ENCODE measurements at places on chromosomes 7 and 10. TPM values are rescaled to one million over a fixed set of nuclear protein-coding genes. Genes with fewer than 3 reads are reported as not detected.
A peak's percentile ranks its signal among the peaks of the same experiment; 100 is the strongest.

The PTPRN2 gene
- 0.31 TPM for total RNA-seq

The AMPH gene
- not detected for total RNA-seq

The ELN gene
- total RNA-seq = not detected

The AS3MT gene
- total RNA-seq = 0.79 TPM

The PNLIPRP1 gene
- not detected for total RNA-seq

The DYNC1I1 gene
- total RNA-seq = not detected

The UTF1 gene
- total RNA-seq = 0.19 TPM

The FOXK1 gene
- total RNA-seq = 36.6 TPM

The MEIG1 gene
- total RNA-seq = not detected

The CTNNA3 gene
- not detected for total RNA-seq

The UNCX gene
- not detected for total RNA-seq

DNA sequence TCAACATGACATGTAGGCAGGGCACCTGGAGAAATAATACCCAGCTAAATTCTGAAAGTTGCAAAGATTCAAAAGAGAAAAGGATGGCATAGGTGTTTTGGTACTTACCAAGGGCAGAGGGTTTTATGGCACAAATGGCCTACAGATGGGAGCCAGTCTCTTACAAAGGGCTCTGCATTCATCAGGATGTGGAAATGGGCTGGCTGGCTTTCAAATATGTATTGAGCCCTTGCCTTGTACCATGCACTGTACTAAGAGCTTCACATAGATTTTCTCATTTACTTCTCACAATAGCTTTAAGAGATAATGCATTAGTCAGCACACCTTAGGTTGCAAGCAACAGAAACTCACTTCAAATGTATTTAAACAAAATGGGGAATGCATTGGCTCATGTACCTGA lies 327.1 kb downstream of the BICC1 start:
- DNase-seq = no peak
- no peak overlapping the region for H3K4me3 ChIP-seq
- no peaks in the 10 kb centered on the region for H3K4me1 ChIP-seq
- no peaks in the 10 kb centered on the region for H3K36me3 ChIP-seq

DNA sequence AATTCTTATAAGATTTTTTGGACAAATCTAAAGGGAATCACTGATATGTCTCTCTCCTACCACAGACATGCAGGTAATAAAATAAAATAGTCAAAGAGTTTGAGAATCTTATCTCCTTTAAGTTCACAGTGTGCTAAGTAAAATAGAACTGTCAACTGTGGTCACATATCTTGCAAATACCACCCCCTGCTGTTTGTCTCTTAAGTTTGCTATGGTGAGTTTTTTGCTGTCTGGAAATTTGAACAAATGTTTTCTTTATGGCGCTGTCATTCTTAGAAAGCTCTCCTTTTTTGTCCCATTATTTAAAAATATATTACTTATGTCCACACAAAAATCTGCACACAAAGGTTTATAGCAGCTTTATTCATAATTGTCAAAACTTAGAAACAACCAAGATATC lies 19.6 kb downstream of the GIMAP5 start:
- peak overlapping the region; percentile 97 for H3K27ac ChIP-seq
- peaks cover 41% of the 10 kb centered on the region for H3K4me1 ChIP-seq
- peak; percentile 85 for DNase-seq
- peak overlapping the region; percentile 84 for H3K4me3 ChIP-seq
- H3K27me3 ChIP-seq = peaks cover 4% of the 10 kb centered on the region
- H3K36me3 ChIP-seq = peaks cover 13% of the 10 kb centered on the region

GRCh38 chr7:103551016-103551415 lies 105.0 kb upstream of the SLC26A5 start:
- no peak overlapping the region for H3K4me3 ChIP-seq
- no peak overlapping the region for H3K27ac ChIP-seq
- peaks cover 7% of the 10 kb centered on the region for H3K27me3 ChIP-seq
- no peak for DNase-seq
- no peaks in the 10 kb centered on the region for H3K36me3 ChIP-seq
- no peaks in the 10 kb centered on the region for H3K4me1 ChIP-seq

DNA sequence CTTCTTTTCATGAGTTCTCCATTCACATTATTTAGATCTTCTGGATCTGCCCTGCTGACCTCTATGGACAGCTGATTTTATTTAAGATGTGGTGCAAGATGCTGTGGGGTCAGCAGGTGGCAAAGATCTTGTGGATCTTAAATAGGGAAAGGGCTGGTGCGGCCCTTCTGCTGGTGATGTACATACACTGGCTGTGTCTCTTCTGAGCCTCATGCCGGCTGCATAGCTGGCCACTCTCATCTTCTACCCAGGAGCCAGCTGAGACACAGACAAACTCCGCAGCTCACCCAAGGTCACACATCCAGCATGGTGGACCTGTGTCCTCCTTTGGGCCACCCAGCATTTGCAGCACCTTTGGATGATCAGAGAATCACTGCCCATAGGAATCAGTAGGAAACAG lies 9.7 kb downstream of the RBP3 start:
- no peaks in the 10 kb centered on the region for H3K27me3 ChIP-seq
- no peak for DNase-seq
- no peaks in the 10 kb centered on the region for H3K4me1 ChIP-seq
- no peak overlapping the region for H3K4me3 ChIP-seq
- no peaks in the 10 kb centered on the region for H3K36me3 ChIP-seq

DNA sequence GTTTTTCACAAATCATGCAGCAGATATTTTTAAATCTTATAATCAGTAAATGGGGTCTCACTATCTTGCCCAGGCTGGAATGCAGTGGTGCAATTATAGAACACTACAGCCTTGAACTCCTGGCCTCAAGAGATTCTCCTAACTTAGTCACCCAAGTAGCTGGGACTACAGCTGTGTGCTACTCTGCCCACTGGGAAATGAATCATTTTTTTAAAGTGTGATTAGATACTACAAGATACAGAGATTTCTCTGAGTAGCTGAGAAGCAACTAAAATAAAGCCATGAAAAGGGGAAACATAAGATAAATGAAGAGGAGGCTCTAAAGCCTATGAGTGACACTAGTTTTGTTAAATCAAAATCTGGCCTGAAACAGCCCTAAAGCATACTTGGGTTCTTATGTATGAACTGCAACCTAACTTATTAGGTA lies 119.7 kb downstream of the JMJD1C start:
- H3K4me3 ChIP-seq = no peak overlapping the region
- peaks cover 2% of the 10 kb centered on the region for H3K4me1 ChIP-seq
- DNase-seq = no peak
- no peak overlapping the region for H3K27ac ChIP-seq
- H3K36me3 ChIP-seq = peaks cover 4% of the 10 kb centered on the region
- H3K27me3 ChIP-seq = no peaks in the 10 kb centered on the region

GRCh38 chr10:119030421-119031250 lies 1.1 kb downstream of the NANOS1 start:
- H3K36me3 ChIP-seq = peaks cover 28% of the 10 kb centered on the region
- peaks cover 13% of the 10 kb centered on the region for H3K27me3 ChIP-seq
- peak overlapping the region; percentile 49 for H3K4me3 ChIP-seq

DNA sequence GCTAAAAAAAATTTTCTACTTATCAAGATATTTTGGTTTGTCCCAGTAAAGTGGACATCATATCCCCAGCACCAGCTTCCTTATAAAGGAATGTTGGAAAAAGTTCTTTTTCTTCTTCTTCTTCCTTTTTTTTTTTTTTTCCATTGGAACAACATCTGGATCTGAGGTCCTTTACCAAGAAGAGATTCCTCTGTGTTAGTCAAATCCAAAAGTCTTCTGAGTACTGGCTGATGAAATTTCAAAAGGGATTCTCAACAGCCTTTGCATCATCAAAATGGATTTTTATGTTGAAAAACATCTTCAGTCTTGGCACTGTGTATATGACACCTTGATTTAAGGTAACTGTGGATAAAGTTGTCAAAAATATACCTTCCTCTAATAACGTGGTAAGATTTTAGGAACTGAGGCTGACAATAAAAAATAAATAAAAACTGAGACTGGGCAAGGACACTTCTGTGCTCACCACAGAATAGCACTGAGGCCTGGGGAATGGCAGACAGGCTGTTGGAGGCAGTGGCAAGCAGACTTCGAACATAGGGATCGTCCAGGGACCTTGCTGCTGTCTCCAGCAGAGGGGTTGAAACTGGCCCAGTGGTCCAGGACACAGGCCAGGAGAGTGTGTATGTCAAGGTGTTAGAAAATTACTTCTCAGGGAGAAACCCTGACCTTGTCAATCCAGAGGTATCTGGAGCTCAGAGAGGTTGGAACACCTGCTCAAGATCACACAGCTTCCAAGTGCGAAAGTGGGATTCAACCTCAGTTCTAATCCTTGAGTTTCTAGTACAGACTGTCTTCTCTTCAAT lies 130.4 kb downstream of the PTPN20 start:
- H3K27me3 ChIP-seq = peaks cover 3% of the 10 kb centered on the region
- no peak for DNase-seq
- H3K27ac ChIP-seq = no peak overlapping the region
- H3K4me3 ChIP-seq = no peak overlapping the region

DNA sequence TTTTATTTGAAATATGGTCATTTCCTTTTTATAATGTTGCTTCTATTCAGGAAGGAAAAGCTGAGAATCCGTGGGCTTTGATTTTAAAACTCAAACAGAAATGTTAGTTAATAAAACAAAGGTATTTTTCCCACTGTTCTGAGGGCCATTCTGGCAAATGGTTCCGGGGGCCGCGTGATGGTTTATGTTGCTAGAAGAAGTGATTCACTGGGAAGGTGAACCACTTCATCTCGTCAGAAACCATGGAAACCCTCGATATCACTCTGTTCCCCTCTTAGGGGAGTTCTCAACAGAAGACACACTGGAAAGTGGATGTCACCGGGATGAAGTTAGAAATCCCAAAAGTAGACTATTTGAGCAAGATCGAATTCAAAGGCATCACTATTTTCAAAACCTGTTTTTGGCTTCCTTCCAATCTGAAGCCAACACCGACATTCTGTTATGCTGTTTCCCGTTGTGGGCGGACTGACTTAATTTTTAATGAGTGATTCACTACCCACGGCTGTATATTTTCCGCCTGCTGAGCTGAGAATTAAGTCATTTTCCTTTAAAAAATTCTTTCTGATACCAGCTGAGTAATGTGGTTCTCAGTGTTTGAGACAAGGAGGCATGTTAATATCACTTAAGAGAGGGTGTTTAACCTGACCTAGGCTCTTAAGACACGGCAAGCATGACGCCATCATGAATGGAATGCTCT lies 84.1 kb downstream of the PTPRE start:
- H3K27me3 ChIP-seq = no peaks in the 10 kb centered on the region
- peaks cover 40% of the 10 kb centered on the region for H3K4me1 ChIP-seq
- H3K4me3 ChIP-seq = peak overlapping the region; percentile 55
- H3K27ac ChIP-seq = peak overlapping the region; percentile 93
- H3K36me3 ChIP-seq = no peaks in the 10 kb centered on the region

- no peak for DNase-seq
- no peak overlapping the region for H3K4me3 ChIP-seq
- no peak overlapping the region for H3K27ac ChIP-seq
- H3K4me1 ChIP-seq = no peaks in the 10 kb centered on the region
- no peaks in the 10 kb centered on the region for H3K36me3 ChIP-seq
These were observed 24.2 kb upstream of the MGMT start for GRCh38 chr10:129442866-129443265.

- peaks cover 4% of the 10 kb centered on the region for H3K27me3 ChIP-seq
- DNase-seq = no peak
- no peaks in the 10 kb centered on the region for H3K36me3 ChIP-seq
- no peaks in the 10 kb centered on the region for H3K4me1 ChIP-seq
- no peak overlapping the region for H3K4me3 ChIP-seq
These were observed 14.7 kb downstream of the BTBD16 start for GRCh38 chr10:122285506-122286444.

- H3K27me3 ChIP-seq = no peaks in the 10 kb centered on the region
- no peak overlapping the region for H3K4me3 ChIP-seq
- DNase-seq = no peak
- peaks cover 3% of the 10 kb centered on the region for H3K4me1 ChIP-seq
These were observed 757.1 kb downstream of the AUTS2 start for GRCh38 chr7:70355198-70356020.

- no peaks in the 10 kb centered on the region for H3K36me3 ChIP-seq
- no peak overlapping the region for H3K4me3 ChIP-seq
- H3K27me3 ChIP-seq = peaks cover 20% of the 10 kb centered on the region
- H3K27ac ChIP-seq = no peak overlapping the region
- peaks cover 7% of the 10 kb centered on the region for H3K4me1 ChIP-seq
- no peak for DNase-seq
These were observed 53.2 kb downstream of the ICA1 start for GRCh38 chr7:8208816-8209215.

DNA sequence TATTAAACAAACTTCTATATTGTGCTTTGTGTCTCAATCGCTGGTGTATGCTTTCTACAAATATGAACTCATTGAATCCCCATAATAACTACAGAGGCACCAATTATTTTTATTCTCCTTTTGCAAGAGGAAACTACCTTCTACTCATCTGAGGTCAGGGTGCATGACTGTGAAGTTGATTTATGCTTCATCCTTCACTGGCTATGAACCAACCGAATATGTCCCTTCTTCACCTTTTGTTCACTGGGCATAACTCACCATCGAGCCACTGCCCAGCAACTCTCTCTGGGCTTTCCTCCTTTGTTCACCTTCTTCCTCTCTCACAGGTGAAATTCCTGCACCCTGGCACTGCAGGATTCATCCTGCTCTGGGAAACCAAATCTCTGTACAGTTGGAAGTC lies 61.3 kb upstream of the PFKP start:
- DNase-seq = no peak
- H3K36me3 ChIP-seq = no peaks in the 10 kb centered on the region
- no peak overlapping the region for H3K27ac ChIP-seq

DNA sequence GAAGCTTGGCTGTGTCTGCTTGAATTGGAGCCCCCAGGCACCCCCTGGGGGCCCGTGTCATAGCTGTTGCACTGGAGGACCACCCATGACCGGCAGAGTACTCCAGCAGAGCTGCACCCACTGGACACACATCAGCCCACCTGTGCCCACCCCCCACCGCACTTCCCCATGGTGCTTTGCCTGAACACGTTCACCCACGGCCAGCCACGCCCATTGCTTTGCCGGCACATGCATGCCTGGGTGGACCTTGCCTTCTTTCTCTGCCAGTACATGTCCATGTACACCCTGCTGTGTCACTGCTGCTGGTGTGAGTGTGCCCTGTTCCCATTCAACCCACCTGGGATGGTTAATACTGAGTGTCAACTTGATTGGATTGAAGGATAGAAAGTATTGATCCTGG lies 88.7 kb downstream of the SAMD9 start:
- no peak for DNase-seq
- H3K36me3 ChIP-seq = peaks cover 8% of the 10 kb centered on the region
- peaks cover 15% of the 10 kb centered on the region for H3K4me1 ChIP-seq
- no peak overlapping the region for H3K27ac ChIP-seq
- H3K4me3 ChIP-seq = no peak overlapping the region

- no peaks in the 10 kb centered on the region for H3K36me3 ChIP-seq
- H3K4me3 ChIP-seq = no peak overlapping the region
- peak; percentile 88 for DNase-seq
These were observed 15.5 kb upstream of the CRTAC1 start for GRCh38 chr10:98045785-98046389.

- H3K4me1 ChIP-seq = no peaks in the 10 kb centered on the region
- H3K4me3 ChIP-seq = no peak overlapping the region
- H3K27me3 ChIP-seq = peaks cover under 1% of the 10 kb centered on the region
- H3K36me3 ChIP-seq = no peaks in the 10 kb centered on the region
- no peak overlapping the region for H3K27ac ChIP-seq
- DNase-seq = no peak
These were observed 8.6 kb upstream of the TMEM229A start for GRCh38 chr7:124041439-124041838.

- peaks cover 37% of the 10 kb centered on the region for H3K36me3 ChIP-seq
- no peaks in the 10 kb centered on the region for H3K27me3 ChIP-seq
- no peak overlapping the region for H3K4me3 ChIP-seq
- DNase-seq = no peak
These were observed 30.2 kb downstream of the FRA10AC1 start for GRCh38 chr10:93672022-93672678.

GRCh38 chr7:89618274-89618673 lies 536.0 kb upstream of the STEAP1 start:
- H3K27me3 ChIP-seq = no peaks in the 10 kb centered on the region
- no peak for DNase-seq
- H3K4me1 ChIP-seq = peaks cover 20% of the 10 kb centered on the region
- no peaks in the 10 kb centered on the region for H3K36me3 ChIP-seq
